Activated T-helper 1 cell treated with anti-CD3 and anti-CD28 coated beads, Interleukin-12 subunit alpha, Interleukin-12 subunit beta, Interleukin-2, Interleukin-4 antibody, amounts not matched to agents 30 ng/mL and 10 ng/mL and 1 ng/mL, durations not matched to agents 14 hours and 24 hours and 36 hours (primary cell): ENCODE measurements at places on chromosomes 5 and 9.

- no peak for DNase-seq
Observed at GRCh38 chr5:26492906-26493459, 545.4 kb downstream of the CDH9 start.

DNA sequence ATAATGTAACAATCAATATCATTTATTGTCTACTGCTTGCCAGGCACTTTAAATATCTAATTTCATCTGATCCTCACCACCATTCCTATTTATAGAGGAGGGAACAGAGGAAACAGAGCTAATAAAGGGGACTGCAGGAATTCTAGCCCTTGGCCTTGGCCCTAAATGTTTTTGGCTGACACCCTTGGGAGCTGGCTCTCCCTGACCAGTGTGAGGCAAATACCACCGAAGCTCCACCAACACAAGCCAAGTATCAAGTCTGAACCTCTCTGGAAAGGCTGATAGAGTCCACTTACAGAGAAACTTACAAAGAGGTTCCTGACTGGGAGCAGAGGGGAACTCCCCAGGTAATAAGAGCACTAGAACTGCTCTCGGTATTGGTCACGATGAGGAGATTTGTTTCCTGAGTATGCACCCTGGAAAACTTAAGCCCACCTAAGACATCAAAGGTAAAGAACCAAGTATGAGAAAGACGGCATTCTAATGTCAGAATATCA is 243.1 kb upstream of the PANK3 start:
- no peak for DNase-seq

DNA sequence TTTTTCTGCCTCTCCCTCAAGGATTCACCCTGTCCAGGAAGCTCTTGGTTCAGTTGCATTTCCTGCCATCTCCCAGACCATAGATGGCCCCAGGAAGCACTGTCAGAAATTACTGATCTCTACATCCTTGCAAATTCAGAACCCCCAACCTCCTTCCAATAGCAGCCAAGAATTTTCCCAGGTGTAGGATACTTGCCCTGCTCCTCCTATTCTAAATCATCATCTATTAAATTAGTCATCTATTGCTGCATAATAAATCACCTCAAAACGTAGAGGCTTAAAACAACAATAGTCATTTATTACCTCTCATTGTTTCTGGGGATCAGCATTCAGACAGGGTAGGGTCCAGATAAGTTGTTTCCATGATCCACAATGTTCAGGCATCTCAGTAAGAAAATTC is 26.1 kb upstream of the ADRA1B start:
- no peak for DNase-seq

DNA sequence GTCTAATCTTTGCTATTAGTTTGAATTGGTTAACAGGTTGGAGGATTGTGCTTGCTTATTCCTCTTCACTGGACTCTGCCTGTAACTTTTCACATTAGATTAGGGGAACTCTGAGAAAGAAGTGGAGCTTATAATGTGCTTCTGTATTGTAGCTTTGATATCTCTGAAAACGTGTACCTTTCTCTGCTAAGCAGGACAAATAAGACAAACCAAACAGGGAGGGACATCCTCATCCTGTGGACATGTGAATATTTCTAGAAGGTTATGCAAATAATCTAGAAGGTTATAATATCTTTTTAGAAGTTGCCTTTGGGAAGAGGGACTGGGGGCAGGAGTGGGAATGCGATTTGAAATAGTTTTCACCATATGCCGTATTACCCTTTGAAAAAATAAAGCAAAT is 11.7 kb downstream of the IQGAP2 start:
- DNase-seq, result no peak

- DNase-seq, result peak; percentile 10
Observed at GRCh38 chr9:113309204-113309813, 6.1 kb upstream of the RNF183 start.

DNA sequence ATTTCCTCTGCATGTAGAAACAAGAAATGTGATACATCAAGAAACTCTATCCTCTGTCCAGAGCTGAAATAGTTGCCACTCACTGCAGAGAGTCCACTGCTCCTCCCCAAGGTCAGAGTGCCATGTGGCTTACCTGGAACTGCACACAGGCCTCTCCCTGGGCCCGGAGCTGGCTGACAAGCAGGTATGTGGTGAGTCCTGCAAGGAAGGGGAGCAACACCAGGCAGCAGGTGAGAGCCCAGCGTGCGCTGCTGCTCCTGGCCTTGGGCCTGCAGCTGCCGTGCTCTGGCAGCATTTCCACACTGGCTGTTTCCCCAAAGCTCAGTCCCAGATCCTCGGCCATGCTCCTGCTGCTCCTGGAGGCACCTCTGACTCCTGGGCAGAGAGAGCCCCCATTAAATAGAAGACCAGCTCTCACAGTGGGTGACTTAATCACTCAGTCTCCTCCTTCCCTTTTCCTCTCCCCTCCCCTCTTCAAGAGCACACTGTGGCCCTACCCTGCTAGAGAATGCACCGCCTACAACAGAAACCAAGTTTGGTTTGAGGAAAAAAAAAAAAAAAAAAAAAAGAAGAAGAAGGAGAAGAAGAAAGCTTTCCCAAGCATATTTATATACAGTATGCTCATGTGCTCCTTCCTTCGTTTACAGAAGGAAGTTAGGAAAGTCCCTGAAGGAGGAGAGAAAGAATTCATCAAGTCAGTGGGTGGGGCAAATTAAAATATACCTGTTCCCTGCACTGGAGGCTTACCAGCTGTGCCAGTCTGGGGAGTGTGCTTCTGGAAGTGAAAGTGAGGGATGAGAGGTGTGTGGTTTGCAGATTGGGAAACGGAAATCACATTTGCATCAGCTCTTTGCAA is at the start of gene TNFSF15:
TSS of gene TNFSF15 (minus strand) at position 370 of the 856 bp plus-strand sequence. CDS start at position 343, 27 bp downstream.
- DNase-seq, result peak; percentile 22

DNA sequence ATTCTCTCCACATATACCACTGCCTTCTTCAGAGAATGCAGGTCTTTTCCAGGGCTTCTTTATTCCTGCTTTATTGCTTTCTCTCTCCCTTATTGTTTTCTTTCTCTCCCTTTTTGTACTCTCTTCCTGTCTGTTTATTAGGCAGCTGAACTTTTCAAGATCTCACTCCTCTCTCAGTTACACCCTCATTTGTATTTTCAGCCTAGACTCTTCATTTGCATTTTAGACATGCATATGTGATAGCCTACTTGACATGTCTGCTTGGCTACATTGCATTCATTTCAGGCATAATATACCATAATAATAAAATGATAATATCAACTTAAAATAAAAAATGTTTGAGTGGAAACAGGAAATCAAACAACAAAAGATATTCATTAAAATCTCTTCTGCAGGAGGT is 377.9 kb upstream of the TNC start:
- no peak for DNase-seq

- no peak for DNase-seq
Observed at GRCh38 chr9:78644359-78644758, 347.4 kb downstream of the PSAT1 start.

- DNase-seq, result no peak
Observed at GRCh38 chr5:53173083-53173482, 63.5 kb upstream of the MOCS2 start.

- no peak for DNase-seq
Observed at GRCh38 chr9:70101265-70101664, 57.6 kb downstream of the MAMDC2 start.
